ENCODE measurements at places on chromosomes 16 and 17.

- DNase-seq = no peak
These were observed 562.0 kb upstream of the GOT2 start for GRCh38 chr16:59295993-59296736.

- no peak for DNase-seq
These were observed 25.5 kb upstream of the MAP3K14 start for GRCh38 chr17:45342306-45342705.

GRCh38 chr16:67803894-67804293, 2.5 kb downstream of the RANBP10 start:
- no peak for DNase-seq

DNA sequence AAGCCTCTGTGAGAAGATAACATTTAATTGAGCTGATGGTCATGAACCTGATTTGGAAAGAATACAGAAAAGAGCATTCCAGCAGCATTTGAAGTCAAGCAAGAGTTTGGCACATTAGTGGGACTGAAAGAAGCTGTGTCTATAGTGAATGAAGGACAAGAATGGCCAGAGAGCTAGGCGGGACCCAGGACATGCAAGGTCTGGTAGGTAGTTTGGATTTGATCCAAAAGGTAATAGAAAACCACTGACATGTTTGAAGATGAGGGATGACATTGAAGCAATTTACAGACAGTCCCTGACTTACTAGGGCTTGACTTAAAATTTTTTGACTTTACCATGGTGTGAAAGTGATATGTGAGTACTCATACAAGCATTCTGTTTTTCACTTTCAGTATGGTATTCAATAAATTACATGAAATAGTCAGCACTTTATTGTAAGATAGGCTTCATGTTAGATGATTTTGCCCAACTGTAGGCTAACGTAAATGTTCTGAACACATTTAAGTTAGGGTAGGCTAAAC, 7.6 kb downstream of the CYB5B start:
- no peak for DNase-seq

- no peak for DNase-seq
These were observed 90.6 kb downstream of the DNAH3 start for GRCh38 chr16:21060027-21060510.

DNA sequence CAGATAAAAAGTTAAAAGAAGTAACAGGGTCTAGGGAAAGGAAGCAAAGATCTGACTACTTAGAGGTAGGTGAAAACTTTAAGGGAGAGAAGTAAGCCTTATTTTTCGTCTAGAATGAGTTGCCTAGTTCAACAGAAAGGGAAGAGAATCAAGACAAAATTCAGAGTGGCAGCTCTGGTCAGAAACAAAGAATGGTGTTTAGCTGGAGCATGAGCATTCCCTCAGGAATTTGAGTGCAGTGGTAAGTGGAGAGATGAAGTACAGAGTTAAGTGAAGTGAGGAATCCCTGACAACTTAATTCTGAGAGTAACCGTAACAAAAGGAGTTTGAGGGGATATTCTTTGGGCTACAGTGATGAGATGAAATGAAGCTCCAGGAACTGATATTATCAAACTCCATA, 11.5 kb downstream of the SMG6 start:
- no peak for DNase-seq

DNA sequence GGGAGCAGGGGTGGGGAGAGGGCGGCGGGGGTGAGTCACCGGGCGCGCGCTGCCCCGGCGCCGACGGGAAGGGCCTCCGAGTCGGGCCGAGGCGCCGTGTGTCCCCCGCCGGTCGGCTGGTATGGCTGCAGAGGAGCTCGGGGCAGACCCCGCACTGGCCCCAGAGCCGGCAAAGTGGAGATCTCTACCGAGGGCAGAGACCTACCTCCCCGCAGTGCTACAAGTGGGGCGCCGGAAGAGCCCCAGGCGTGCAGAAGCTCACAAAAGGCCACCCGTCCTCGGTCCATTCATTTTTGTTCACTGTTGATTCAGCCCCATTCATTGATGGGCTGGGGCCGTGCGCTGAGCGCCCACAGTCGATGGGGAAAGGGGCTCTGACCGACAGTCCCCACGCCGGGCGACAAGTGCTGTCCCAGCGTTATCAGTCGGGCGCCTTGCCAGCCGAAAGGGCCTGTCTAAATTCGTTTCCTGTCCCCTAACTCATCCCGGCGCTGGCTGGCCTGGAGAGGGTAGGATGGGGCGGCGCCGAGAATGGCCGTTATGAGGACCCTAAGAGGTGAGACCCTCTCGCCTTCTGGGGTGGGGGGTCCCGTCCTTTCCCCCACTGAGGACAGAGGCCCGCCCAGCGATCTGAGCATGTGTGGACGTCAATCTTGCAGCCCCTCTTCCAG, 709 bp upstream of the ENO3 start:
- DNase-seq = no peak

GRCh38 chr17:58632324-58633314, 59.2 kb downstream of the TEX14 start:
- no peak for DNase-seq

DNA sequence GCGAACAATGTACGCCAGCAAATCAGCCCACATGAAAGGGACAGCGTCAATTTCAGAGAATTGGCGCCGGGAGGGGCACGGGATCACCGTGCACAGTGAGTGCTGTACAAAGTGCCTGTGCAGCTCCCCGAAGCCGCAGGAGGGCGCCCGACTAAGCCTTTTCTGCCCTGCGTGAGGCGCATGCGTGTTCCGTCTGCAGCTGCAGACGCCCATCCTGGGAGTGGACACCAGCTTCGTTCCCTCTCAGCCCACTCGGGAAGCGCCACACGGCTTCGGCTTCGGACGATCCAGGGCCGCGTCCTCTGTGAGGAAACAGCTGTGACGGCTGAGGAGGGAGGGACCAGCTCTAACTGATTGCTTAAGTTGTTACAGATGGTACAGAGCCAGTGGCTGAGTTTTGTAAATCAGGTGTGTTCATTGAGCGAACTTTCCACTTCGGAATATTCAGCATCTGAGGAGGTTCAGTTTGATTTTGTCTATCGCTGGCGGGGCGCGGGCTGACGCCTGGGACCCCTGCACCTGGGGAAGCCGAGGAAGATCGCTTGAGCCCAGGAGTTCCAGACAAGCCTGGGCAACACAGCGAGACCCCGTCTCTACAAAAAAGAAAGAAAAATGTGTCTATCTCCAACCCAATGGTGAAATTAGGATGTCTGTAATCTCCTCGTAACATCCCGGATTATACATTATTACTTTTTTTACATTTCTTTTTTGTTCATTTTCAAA, 15.4 kb upstream of the ZNF287 start:
- no peak for DNase-seq

GRCh38 chr17:17235212-17236174, 1.5 kb downstream of the FLCN start:
- DNase-seq = no peak

DNA sequence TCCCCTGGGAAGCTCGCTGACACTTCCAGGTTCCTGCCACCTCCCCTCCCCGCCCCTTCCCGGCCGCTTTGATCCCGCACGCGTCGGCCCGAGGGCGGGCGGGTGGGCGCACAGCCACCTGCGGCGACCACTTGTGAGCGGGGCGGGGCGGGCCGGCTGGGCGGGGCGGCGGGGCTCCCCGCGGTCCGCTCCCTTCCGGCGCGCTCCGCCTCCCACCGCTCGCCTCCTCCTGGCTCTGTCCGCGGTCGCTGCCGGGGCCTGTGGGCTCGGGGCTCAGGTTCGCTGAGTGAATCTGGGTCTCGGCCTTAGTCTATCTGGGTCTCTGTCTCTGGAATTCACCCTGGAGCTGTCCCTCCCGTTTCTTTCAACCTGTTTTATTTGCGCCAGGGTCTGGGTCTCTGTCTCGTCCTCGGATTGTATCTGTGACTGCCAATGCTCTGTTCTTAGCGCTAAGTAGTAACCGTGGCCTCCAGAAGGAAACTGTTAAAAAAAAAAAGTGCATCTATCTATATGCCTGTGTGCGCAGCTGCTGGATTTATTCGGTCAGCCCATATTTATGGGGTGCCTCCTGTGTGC, 2.7 kb upstream of the HES7 start:
- no peak for DNase-seq

GRCh38 chr16:83698964-83699363, 108.8 kb upstream of the HSBP1 start:
- no peak for DNase-seq

DNA sequence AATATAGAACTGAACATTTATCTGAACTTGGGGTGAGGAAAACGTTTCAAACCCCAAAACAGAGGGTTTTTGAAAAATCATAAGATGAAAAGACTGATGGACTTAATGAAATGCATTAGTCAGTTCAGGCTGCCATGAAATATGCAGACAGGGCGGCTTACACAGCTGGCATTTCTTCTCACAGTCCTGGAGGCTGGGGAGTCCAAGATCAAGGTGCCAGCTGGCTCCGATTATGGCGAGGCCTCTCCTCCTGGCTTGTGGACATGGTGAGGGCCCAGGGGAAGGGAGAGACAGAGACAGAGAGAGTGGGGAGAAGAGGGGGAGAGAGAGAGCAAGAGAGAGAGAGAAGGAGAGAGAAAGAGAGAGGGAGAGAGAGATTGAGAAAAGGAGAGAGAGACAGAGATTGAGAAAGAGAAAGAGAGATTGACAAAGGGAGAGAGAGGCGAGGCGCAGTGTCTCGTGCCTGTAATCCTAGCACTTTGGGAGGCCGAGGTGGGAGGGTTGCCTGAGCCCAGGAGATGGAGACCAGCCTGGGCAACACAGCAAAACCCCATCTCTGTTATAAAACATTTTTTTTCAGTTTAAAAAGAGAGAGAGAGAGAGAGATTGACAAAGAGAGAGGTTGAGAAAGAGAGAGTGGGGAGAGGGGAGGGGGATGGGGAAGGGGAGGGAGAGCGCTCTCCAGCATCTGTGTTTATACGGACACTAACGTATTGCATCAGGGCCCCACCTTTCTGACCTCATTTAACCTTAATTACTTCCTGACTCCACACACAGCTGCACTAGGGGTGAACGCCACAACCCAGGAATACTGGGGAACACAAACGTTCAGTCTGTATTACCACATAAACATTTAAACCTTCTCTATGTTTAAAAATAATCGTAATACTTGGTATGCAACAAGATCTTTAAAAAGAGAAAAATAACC, 24.6 kb upstream of the RPH3AL start:
- DNase-seq = no peak

GRCh38 chr16:22813948-22814710, at the start of gene HS3ST2:
Gene HS3ST2, plus strand, starts transcription at chr16:22814162. Its CDS starts 449 bp downstream, at chr16:22814611.
- DNase-seq = no peak

DNA sequence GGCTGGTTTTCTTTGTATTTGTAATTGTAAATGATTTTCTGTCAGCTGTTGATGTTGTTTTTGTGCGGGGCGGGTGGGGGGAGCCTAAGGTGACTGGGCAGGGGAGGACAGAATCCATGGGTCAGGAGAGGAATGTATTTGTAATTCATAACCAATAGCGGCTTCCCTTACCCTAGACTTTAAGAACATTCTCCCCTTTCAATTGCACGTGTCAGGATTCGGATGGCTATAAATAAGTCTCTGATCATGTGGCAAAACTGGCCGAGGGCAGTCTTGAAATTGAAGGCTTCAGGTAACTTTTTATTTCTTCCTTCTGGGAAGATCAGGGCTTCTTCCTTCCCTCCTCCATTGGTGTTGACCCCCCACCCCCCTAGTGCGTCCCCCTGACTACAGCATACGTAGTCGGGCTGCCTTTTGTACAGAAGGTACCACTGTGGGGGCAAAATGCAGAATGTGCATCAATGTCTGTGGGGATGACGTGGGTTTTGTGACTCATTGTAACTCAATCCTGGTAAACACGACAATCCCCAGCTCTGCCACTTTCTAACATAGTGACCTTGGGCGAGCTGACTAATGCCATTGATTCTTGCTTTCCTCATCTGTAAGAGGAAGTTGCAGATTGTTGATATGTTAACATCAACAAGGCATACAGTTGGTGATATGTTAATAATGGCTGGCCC, 16.2 kb downstream of the MARCHF10 start:
- DNase-seq = no peak

GRCh38 chr16:58843675-58844074, 109.6 kb upstream of the GOT2 start:
- no peak for DNase-seq

- no peak for DNase-seq
These were observed 1.6 kb downstream of the KCNH4 start for GRCh38 chr17:42179335-42179734.

GRCh38 chr17:63387656-63388340, 58.3 kb downstream of the CYB561 start:
- DNase-seq = no peak

GRCh38 chr17:1813088-1813487, 16.6 kb downstream of the SMYD4 start:
- DNase-seq = no peak

GRCh38 chr16:50286681-50287080, 20.3 kb downstream of the ADCY7 start:
- DNase-seq = no peak

DNA sequence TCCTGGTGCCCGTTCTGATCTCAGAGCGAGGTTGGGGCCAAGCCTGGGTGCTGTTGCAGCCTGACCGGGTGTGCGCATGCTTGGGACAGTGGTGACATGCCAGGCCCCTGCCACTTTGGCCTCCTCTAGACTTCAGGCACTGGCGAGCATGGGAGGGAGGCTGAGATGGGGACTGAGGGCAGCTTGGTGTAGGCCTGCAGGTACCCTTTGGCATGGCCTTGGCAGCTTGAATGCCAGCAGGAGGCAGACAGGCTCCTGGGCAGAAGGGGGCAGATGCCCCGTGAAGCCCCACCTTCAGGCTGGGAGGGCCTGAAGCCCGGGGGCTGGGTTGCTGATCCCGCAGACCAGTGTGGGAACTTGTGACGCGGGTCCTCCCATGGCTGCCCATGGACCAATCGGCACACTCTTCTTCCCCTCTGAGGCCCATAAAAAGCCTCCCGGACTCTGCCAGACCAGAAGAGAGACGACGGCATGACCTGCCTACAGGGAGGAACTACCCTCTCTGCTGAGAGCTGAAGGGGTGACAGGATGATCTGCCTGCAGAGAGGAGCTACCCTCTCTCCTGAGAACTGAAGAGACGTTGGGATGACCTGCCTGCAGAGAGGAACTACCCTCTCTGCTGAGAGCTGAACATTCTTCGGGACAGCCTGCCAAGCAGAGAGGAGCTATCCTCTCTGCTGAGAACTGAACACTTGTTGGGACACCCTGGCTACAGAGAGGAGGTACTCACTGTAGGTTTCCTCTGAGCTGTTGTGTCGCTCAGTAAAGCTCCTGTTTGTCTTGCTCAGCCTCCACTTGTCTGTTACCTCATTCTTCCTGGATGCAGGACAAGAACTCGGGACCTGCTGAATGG, 17.5 kb downstream of the RHOT1 start:
- DNase-seq = no peak

GRCh38 chr16:27098366-27099049, 31.8 kb downstream of the C16orf82 start:
- DNase-seq = no peak
